MV-4-11 (cell line): ENCODE measurements at places on chromosomes 12 and 14.
A peak's percentile ranks its signal among the peaks of the same experiment; 100 is the strongest.

DNA sequence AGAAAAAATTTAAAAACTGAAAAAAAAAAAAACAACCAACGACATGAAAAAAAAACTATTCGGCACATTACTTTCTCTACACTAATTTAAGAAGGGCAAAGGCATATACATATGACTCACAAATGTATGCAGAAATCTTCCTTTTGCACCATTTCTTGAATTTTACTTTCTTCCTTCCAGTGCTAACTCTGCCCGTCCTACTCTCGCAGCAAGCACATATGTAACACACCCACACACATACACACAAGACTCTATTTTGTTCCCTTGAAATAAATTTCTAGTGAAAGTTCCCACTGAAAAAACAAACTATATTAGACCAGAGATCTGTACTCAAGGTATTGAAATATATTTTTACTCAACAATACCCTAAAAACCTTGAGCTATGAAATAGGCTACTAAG lies 14.6 kb downstream of the BTG1 start:
- no peak for DNase-seq

GRCh38 chr12:95474660-95474958 lies 657 bp downstream of the METAP2 start:
- no peak for DNase-seq

DNA sequence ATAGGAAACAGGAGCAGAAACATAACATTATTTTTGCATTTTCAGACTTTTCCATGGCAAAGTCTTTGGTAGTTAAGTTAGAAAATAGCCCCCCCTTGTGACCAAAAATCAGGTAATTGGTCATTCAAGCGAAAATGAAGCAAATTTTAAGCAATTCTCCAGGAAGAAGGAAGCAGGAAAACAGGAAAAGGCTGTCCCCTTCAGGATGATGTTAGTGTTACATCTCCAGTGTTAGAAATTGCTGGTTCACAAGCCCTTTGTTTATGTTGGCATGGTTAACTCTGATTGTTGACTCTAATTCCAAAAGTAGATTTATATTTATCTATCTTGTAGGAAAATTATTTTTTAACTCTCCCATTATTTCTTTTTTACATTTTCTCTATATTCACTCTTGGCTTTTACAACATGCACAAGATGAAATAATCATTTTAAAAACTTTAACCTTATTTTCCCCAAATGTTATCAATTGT lies 18.8 kb upstream of the GAS2L3 start:
- peak; percentile 72 for DNase-seq

- no peak for DNase-seq
Observed at GRCh38 chr12:68453876-68454275, 121.7 kb upstream of the MDM1 start.

DNA sequence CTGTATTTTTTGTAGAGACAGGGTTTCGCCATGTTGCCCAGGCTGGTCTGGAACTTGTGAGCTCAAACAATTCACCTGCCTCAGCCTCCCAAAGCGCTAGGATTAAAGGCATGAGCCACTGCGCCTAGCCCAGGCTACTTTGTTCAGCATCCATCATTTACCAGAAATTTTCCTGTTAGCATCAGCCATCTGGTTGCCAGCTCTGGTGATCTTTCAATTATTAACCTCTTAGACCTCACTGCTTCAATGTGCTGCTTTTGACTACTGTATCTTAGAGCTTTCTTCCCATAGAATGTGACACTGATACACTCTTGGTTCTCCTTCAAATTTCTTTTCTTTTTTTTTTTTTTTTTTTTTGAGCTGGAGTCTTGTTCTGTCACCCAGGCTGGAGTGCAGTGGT lies 5.4 kb upstream of the AMHR2 start:
- DNase-seq = no peak

DNA sequence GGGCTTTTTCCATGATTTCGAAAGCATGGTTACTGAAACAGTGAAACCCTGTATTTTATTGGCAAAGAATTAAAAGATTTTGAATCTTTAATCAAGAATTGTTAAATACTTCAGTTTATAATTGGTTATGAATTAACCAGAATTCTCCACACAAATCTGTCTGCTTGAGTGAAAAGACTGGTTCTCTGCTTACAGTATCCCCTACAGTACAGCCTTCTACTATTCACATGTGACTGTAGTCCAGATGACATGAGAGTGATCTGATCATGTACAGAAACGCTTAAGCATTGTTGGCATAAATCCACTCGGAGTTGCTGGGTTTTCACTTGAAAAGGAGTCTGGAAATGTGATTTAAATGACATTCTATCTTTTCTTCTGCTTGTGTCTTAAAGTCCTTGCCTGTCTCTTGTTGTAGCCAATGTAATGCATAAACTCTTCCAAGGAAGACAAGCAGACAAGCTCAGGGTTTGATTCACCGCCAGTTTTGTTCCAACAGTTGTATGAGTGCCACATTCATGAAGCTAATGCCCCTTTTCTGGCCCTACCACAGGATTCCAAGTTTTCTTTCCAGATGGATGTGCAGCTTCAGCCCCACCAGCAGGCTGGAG lies 222.0 kb upstream of the LRIG3 start:
- no peak for DNase-seq

GRCh38 chr14:32432813-32433538 lies 103.9 kb downstream of the AKAP6 start:
- DNase-seq = no peak

DNA sequence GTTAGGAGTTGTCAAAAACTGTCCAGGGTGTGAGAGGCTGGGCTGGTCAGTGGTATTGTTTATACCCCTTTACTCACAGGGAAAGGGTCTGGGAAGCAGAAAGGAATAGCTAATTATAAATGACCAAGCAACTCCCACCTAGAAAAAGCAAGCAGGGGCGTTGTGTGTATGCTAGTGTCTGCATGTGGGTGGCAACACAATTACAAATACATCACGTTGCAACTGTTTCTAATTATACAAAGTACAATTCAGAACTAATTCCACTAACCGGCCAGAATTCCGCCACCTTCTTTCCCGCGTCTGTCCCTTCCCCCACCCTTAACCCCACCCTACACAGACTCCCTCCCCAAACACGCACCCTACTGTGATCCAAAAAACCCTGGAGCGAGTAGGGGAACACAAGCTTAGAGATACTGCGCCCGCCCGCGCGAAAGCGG lies 2.2 kb downstream of the DPF3 start:
- no peak for DNase-seq

DNA sequence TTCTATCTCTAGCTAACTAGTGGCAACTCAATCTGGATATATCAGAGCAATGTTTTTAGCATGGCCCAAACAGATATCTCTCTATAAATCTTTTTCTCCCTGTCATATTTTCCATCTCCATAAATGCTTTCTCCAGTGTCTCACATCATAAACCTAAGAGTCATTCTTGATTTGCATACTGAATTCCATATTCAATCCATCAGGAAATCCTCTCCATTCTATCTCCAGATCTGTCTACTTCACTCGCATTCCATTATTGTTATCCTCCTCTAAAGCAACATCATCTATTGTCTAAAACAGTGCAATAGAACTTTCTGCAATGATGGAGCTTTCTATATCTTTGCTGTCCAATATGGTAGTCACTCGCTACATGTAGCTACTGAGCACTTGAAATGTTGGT lies 45.5 kb upstream of the ERGIC2 start:
- DNase-seq = no peak

DNA sequence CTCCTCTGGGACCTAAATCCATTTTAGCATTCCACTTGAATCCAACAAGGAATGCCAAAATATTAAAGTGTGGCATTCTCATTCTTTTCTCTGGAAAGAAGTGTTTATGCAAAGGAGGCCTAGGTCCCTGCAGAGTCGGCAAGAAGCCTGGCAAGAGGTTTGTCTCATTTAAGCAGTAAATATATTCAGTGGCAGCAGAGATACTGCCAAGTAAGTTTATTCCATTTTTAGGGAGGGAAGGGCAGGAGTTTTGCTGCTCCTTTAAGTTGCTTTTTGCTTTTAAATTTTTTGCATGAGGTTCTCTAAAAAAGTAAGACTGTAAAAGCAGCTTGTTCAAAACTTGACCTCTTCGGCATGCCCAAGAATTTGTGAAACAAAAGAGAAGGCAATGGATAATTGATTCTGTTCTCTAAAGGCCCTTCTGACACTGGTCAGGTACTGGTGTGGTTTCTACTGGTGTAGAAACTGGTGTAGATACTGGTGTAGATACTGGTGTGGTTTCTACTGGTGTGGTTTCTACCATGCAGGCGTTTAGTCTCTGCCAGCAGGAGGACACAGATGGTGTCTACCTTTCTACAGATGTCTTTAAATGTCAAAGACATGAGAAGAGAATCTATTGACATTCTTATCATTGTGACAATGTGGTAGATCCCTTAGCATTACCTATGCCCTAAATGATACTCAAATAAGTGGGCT lies 107.3 kb downstream of the SAMD4A start:
- DNase-seq = no peak

DNA sequence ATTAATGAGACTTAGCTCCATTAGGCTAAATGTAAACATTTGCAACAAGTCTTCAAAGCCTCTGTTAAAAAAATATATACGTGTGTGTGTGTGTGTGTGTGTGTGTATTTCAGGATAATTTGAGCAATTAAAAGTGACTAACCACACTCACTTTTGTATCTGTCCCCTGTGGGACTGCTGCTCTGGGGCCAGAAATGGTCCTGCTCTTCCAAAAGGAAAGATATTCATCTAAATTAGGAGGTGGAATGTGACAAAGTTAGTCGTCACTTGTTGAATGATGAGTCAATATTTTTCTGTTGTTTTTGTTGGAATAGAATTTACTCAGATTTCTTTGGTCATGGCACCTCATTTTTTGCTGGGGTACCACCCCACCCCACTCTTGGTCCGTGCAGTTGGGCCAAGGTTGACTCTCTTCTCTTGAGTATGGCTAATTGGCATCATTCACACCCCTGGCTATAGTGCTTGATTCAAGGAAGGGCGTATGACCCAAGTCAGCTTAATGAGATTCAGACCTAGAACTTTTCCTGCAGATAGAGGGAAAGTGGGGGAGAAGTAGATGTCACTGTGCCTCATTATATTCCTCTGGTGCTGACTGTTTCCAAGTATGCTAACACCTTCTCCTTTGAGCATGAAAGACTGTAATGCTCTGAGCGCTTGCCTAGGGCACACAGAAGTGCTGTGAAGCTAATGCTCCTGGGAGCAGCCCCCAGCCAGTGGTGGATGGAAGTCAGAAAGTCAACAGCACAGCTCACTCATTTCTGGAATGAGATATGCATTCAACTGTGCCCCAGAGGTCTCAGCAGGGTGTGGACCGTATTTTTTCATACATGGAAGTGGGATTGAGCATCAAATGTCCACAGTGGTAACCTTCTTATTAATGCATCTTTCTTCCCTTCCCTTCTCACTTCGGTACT lies 577.0 kb upstream of the TBX3 start:
- DNase-seq = no peak

- DNase-seq = no peak
Observed at GRCh38 chr12:85277900-85278597, 2.0 kb upstream of the ALX1 start.

GRCh38 chr14:60856111-60856510 lies 121.5 kb downstream of the MNAT1 start:
- DNase-seq = no peak

GRCh38 chr14:22658946-22659345 lies 14.8 kb upstream of the OR6J1 start:
- DNase-seq = no peak

GRCh38 chr12:27779416-27779919 lies 565 bp upstream of the KLHL42 start:
- no peak for DNase-seq

- no peak for DNase-seq
Observed at GRCh38 chr14:80543211-80543610, 331.9 kb upstream of the DIO2 start.

DNA sequence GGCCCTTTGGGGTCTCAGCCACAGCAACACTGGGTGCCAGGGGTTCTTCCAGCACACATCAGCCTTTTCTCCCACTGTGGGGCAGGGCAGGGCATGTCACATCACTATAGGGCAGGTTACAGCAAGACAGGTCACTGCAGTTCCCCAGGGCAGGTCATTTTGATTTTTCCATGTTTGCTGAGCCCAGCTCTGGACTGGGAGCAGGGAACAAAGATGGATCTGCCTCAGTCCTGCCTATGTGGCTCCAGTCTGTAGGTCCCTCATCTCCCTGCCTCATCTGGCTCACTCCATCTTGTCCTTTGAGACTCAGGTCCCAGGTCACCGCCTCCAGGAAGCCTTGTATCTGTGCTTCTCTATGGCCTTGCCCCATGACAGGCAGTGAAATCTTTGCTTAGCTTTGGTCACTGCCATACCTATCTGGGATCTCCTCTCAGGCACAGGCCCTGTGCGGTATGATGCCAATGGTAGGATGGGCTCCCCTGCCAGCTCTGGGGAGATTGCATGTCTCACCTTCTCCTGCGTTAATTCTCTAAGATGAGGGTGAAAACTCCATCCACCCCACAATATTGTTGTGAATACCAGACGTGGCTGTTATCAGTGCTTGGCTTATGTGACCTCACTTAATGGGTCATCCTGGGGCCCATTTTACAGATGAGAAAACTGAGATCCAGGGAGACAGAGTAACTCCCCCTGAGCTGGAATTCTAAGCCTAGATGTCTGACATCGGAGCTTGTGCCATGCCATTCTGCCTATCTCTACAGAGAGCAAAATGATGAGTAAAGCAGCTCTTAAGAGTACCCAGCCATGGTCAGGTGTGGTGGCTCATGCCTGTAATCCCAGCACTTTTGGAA lies 1.5 kb downstream of the SERPINA6 start:
- DNase-seq = no peak

- DNase-seq = no peak
Observed at GRCh38 chr12:12990700-12991468, 9.2 kb downstream of the HEBP1 start.

GRCh38 chr12:32010631-32011336 lies 51.6 kb downstream of the RESF1 start:
- no peak for DNase-seq

GRCh38 chr14:105980224-105980623 lies 453.8 kb downstream of the TMEM121 start:
- DNase-seq = peak; percentile 35

GRCh38 chr12:66500841-66501240 lies 178.0 kb downstream of the GRIP1 start:
- DNase-seq = no peak

GRCh38 chr14:91293281-91293680 lies 48.8 kb upstream of the GPR68 start:
- no peak for DNase-seq
